ENCODE measurements at places on chromosomes 4 and X.

DNA sequence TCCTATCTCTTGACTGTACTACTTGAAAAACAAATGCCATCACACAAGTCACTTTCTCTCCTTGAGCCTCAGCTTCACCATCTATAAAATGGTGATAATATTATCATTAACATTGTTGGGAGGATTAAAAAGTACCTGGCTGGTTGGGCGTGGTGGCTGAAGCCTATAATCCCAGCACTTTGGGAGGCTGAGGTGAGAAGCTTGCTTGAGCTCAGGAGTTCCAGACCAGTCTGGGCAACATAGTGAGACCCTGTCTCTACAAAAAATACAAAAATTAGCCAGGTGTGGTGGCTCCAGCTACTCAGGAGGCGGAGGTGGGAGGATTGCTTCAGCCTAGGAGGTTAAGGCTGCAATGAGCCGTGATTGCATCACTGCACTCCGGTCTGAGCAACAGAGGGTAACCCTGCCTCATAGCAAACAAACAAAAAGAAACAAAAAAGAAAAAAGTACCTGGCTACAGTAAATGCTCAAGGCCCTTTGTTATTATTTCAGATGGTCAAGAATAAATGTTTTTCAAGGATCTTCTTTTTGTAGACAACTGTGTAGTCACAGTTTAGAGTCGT, 120.3 kb downstream of the CHRNA9 start:
- no peak for DNase-seq

DNA sequence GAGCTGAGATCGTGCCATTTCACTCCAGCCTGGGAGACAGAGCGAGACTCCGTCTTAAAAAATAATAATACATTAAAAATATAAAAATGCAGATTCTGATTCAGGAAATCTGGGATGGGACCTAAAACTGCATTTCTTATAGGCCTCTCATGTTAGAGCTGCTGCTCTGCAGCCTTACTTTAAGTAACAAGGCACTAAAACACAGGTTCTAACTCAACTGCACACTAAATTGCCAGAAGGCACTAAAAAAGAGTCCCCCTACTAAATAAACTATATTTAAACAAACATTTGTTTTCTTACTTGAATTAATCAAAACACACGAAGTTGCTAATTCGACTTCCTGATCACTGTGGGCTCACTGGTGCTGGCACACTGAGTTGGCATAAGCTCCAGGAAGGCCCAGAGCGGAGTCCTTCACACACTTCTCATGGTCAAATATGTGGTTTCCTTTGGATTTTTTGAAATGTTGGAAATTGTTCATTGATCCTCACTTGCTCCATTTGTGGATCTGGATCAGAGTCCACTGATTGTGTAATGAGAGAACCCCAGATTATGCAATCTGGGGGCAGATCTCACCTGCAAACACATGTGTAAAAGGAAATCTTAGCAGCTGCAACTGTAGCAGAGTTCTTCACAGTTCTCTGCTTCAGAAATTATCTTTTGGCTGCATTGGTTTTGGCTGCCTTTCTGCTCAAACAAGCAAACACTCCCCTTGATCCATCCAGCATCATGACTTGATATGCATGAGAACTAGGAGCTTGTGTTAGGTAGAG, 59.3 kb downstream of the AFF1 start:
- no peak for DNase-seq

DNA sequence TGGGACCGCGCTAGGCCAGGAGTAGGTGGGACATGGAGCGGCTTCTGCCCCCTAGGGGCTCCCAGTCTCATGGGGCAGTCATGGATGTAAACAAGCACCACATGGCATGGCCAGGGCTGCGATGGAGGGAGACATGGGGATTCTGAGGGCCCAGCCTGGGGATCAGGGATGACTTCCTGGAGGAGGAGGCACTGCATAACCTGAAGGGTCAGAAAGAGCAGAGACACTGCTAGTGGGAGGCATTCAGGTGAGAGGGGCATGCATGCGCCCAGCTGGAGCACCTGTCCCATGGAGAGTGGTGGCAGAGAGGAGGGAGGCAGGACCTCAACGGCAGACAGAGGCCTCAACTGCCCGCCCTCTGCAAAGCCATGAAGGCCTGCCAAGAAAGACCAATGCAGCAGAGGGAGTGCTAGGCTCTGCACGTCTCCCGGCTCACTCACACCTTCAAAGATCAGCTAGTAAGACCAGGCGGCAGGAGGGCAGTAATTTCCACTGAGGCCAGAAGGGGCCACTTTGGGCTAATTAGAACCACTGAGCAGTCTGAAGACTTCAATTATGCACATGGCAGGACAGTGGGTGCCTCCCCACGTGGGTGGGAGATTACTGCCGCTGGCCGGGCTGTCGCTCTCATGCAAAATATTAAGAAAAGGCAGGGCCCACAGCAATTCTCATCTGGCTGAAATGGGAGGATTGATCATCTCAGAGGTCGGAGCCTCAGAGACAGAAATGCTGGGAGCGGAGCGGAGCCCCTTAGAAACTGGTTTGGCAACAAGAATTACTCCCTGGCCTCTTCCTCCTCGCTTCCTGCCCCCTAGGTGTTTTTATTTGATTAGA, 69.6 kb downstream of the PPP2R2C start:
- no peak for DNase-seq

- DNase-seq: peak; percentile 68
Observed at GRCh38 chr4:41935652-41936021, 408 bp downstream of the TMEM33 start.

DNA sequence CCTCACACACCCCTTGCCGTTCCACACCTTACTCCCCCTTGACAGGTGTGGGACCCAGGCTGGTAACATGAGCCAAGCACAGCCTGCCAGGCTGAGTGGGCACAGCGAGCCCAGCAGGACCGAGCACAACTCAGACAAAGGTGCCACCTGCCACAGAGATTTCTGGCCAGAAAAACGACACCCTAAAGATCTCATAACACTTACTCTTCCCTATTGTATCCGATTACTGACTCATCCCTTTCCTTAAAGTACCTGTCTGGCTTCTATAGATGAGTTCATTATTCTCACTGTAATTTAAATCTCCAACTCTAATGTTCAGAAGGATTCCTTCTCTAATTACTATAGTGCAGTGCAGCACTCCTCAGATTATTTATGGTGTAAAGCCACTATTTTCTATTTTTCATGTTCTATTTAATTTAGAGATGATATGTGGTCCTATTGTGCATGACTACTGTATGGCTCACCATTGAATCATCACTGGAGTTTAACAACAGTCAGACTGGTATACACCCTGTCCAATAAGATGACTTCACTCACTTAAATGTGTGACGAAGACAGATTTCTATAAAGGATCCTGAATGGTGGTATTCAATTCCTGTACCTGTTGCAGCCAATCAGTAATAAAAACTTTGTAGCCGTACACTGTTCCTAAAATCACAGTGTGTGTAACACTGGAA, 7.6 kb upstream of the SYTL5 start:
- DNase-seq: peak; percentile 93

- no peak for DNase-seq
Observed at GRCh38 chr4:114509340-114509739, 89.3 kb upstream of the UGT8 start.

DNA sequence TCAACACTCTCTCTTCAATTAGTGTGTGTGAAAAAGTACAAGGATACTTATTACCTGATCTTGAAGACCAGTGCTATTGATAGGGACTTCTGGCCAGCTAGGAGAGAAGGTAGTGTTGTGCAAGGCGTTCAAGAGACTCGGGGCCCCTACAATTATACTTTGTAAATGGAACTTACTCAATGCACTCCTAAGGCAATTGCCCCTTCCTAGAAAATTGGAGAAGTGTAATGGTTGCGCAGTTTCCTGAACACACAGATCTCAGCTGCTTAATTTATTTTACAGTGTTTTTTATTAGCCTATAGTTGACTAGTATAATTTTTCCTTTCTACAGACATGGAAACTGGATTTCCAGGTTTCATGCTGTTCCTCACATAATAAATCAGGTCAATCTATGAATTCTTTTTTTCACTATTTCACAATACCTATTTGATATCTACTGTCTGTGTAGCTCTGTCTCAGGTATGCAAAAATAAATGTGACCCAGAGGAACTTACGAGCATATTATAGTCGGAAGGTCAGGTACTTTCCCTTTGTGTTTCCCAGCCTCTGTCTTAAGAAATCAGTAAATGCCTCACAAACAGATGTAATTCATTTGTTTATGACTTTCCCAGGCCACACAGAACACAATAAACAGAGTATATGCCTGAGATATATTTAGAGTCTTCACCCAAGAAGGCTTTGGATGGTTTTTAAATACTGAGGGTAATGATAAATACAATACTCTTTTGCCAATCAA, 89.1 kb upstream of the TET2 start:
- DNase-seq: no peak

GRCh38 chrX:142251680-142252079, 46.6 kb upstream of the MAGEC2 start:
- DNase-seq: no peak

DNA sequence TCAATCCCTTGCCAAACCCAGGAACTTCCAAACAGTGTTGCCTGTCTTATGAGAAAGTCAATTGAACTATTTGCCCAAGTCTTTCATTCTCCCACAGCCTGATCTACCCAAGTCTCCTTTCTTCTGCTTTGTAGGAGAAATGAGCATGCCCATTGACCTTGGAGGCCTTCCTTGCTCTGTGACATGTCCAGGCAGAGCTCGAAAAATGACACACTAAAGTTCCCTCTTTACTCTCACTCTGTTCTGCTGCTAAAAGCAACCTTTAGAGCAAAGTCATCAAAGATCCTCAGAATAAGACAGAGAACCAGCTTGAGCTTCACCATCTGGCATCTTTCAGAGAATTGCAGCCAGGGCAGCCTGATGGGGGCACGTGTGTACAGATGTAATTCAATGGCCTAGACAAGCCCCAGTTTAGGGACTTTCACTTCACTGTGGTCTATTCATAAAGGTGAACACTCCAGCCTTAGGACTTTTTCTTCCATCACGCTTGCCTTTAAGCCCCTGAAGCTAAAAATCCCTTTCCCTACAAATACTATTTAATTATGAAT, 136.4 kb downstream of the AMELX start:
- DNase-seq: peak; percentile 61

- DNase-seq: no peak
Observed at GRCh38 chr4:101136373-101137370, 210.7 kb downstream of the PPP3CA start.

GRCh38 chr4:48178931-48179330, 44.9 kb upstream of the TXK start:
- DNase-seq: no peak

GRCh38 chrX:104659005-104659744, 93.2 kb downstream of the IL1RAPL2 start:
- DNase-seq: no peak

GRCh38 chrX:7378406-7378805, 230.5 kb upstream of the PUDP start:
- DNase-seq: no peak

DNA sequence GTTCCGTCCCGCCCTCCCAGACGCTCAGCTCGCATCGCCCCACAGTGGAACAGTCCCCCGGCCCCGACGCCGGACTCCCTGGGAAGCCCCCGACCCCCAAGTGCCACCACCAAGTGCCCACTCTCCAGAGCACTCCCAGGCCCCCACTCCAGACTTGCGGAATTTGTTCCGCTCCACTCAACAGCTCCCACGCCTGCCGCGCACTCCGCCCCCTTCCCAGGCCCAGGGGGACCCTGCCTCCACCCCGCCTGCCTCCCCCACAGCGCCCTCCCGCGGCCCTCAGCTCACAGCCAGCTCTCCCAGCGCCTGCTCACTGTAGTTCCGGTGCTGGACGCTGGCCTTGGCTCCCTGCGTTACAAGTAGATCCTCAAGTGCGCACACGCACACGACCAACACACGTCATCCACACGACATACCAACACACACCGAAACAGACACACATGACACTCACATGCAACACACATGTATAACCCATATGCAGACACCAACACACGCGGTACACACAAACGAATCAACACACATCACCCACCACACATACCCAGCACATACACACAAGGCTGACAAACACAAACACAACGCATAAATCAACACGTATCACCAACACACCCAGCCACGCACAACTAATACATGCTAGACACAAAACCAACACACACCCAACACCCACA, 8.0 kb downstream of the MSX1 start:
- peak; percentile 84 for DNase-seq

DNA sequence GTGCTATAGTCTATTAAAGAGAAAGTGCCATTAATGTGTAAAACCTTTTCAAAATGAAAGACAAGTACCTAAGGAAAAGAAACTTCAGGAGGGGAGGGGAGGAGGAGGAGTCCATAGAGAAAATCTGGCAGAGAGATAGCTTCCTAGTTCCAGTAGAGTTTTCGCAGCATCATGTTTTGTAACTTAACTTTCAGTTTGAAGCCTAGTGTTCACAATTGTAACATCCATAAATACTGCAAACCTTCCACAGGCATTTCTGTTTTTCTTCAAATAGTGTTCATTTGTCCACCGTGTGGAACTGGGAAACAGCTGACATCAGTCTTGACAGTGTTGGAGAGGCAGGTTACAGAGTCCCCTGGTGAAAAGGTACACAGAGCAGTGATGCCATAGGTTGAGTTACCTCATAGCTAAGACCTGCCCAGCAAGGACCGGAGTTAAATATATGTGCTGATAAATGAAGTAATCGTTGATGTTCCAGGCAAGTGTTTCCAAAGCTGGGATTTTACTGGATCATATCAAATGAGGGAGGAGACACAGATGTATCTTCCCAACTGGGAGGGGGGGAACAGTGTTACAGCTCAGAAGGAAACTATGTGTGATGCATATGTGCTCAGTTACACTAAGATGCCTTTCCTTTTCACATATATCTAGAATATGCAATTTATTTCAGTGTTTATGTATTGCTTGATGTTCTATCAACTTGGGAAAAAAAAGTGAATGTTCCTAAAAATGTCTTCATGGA, 369.5 kb upstream of the FAM241A start:
- no peak for DNase-seq

DNA sequence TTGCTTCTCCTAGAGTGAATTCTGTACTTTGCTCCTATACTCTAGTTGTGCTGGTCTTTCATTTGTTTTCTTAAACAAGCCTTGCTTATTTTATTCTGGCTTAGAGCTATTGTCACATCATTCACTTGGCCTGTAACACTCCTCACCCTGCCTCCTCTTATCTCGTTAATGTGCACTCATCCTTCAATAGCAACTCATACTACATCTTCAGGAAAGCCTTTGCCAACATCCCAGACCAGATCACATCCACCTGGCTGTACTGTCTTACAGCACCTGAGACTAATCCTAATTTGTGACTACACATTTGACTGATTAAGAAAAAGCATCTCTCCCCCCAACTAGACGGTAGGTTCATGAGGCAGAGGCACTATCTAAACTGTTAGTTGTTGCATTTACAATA, 80.8 kb downstream of the SLC7A11 start:
- DNase-seq: no peak

DNA sequence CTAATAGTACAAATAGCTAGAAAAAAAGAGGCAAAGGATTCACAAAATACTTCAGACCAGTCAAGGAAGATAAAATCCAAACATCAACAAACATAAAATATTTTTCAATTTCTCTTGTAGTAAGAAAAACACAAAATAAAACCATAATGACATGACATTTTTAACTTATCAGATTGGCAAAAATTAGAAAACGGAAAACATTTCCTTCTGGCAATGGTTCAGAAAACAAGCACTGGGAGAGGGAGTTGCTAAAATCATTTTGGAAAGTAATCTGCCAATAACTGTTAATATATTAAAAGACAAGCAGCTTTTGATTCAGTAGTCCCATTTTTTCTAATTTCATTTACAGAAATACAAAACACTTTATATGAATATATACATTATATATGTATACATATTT, 26.1 kb downstream of the TKTL2 start:
- no peak for DNase-seq

- DNase-seq: no peak
Observed at GRCh38 chr4:117249333-117249732, 164.0 kb upstream of the TRAM1L1 start.

Data from osteoblast (primary cell).